ENCODE measurements at places on chromosomes 4 and X. TPM values are rescaled to one million over a fixed set of nuclear protein-coding genes. Genes with fewer than 3 reads are reported as not detected.

Gene PPP2R2C
- total RNA-seq: not detected

Gene FRMPD3
- not detected for total RNA-seq

Gene ATP2B3
- not detected for total RNA-seq

Gene SCRG1
- not detected for total RNA-seq

Gene ATP1B4
- not detected for total RNA-seq

Gene GPR82
- not detected for total RNA-seq

Gene TSPYL2
- total RNA-seq: 97.4 TPM

Gene RNF128
- total RNA-seq: not detected

Gene USP17L11
- total RNA-seq: not detected

Gene PDGFRA
- total RNA-seq: 0.41 TPM

Gene SHOX
- not detected for total RNA-seq

Gene IKBKG
- total RNA-seq: 34.2 TPM

Gene TCEAL5
- total RNA-seq: not detected

Gene MAGEE1
- total RNA-seq: 4.6 TPM

Gene USP51
- 3.9 TPM for total RNA-seq

Gene CCDC158
- not detected for total RNA-seq

Gene ACOX3
- total RNA-seq: 22.1 TPM

Gene CPXCR1
- total RNA-seq: not detected

Gene HPSE
- 13.1 TPM for total RNA-seq

Gene ADAM29
- total RNA-seq: not detected

All from activated naive CD4-positive, alpha-beta T cell treated with anti-CD3 and anti-CD28 coated beads, Interleukin-2, amount 50 U/mL, for 72 hours (primary cell).